Activated T-helper 1 cell treated with anti-CD3 and anti-CD28 coated beads, Interleukin-12 subunit alpha, Interleukin-12 subunit beta, Interleukin-2, Interleukin-4 antibody, amounts not matched to agents 30 ng/mL and 10 ng/mL and 1 ng/mL, durations not matched to agents 14 hours and 24 hours and 36 hours (primary cell): ENCODE measurements at places on chromosomes 5 and 9.
A peak's percentile ranks its signal among the peaks of the same experiment; 100 is the strongest.

GRCh38 chr5:153792305-153792704 lies 246.4 kb downstream of the FAM114A2 start:
- no peaks in the 10 kb centered on the region for H3K36me3 ChIP-seq
- no peak overlapping the region for H3K4me3 ChIP-seq
- no peaks in the 10 kb centered on the region for H3K4me1 ChIP-seq
- H3K27me3 ChIP-seq: no peaks in the 10 kb centered on the region
- DNase-seq: no peak

DNA sequence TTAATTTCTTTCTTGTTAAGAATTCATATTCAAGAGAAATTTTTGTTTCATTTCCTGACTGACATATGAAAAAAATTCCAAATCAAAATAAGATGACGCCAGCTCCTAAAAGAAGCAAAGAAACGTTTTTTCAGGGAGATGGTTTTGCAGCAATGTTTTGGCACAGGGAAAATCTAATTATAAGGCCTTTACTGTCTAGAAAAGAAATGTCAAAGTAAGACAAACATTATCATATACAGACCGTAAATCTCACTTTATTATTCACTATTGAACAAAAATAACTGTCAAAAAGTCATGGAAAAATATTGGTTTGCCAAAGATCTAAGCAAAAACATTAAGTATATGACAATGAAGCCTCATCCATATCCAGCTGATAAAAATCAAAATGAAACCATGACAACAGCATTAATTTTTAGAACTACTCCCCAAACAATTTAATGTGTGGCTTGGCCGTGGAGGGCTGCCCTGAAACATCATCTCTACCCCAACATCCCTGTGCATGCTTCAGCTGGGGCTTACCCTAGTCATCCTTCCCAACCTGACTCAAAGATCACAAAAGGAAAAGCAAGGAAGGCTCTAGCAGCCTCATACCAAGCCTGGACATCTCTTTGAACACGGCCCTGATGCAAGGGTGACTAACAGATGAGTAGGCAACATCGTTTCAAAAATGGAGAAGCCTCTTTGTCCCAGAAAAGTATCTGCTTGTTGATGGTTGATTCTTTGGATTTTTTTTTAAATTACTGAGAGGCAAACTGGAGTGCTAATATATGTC lies 95.6 kb downstream of the ARSB start:
- H3K36me3 ChIP-seq: peaks cover 2% of the 10 kb centered on the region
- DNase-seq: no peak
- H3K27me3 ChIP-seq: peaks cover 10% of the 10 kb centered on the region
- no peak overlapping the region for H3K27ac ChIP-seq

- no peak overlapping the region for H3K4me3 ChIP-seq
- no peaks in the 10 kb centered on the region for H3K4me1 ChIP-seq
- no peaks in the 10 kb centered on the region for H3K27me3 ChIP-seq
- H3K27ac ChIP-seq: no peak overlapping the region
These were observed 25.1 kb upstream of the PRDM12 start for GRCh38 chr9:130639124-130639765.

GRCh38 chr5:55173687-55174230 lies 782 bp upstream of the CDC20B start:
- H3K4me1 ChIP-seq: peaks cover 51% of the 10 kb centered on the region
- H3K27me3 ChIP-seq: peaks cover 75% of the 10 kb centered on the region
- H3K36me3 ChIP-seq: no peaks in the 10 kb centered on the region
- H3K27ac ChIP-seq: peak overlapping the region; percentile 42
- no peak for DNase-seq
